Umbilical cord (tissue), 2 donors: ENCODE measurements at places on chromosomes 2 and 18. TPM values are rescaled to one million over a fixed set of nuclear protein-coding genes. Genes with fewer than 3 reads are reported as not detected.

Gene EDAR
- total RNA-seq, result 1.2 TPM

Gene TCF23
- total RNA-seq, result 1.7 TPM

Gene ZNF385B
- total RNA-seq, result 0.72 TPM

Gene ZNF532
- 116 TPM for total RNA-seq

Gene NDC80
- 6.3 TPM for total RNA-seq

Gene LRRTM1
- 1.4 TPM for total RNA-seq

Gene RNF152
- total RNA-seq, result 19.3 TPM

Gene COL4A4
- total RNA-seq, result 0.72 TPM

Gene GAL3ST2
- 2.2 TPM for total RNA-seq

Gene NEURL3
- not detected for total RNA-seq

Gene CDH19
- total RNA-seq, result 6.7 TPM

Gene CCDC141
- 5.3 TPM for total RNA-seq

Gene NCKAP1
- 202 TPM for total RNA-seq

Gene FLACC1
- 10.8 TPM for total RNA-seq
